Central memory CD4-positive, alpha-beta T cell (primary cell): ENCODE measurements at places on chromosomes 7 and 10.

GRCh38 chr10:125774581-125775191 lies 935 bp downstream of the MMP21 start:
- no peak for DNase-seq

DNA sequence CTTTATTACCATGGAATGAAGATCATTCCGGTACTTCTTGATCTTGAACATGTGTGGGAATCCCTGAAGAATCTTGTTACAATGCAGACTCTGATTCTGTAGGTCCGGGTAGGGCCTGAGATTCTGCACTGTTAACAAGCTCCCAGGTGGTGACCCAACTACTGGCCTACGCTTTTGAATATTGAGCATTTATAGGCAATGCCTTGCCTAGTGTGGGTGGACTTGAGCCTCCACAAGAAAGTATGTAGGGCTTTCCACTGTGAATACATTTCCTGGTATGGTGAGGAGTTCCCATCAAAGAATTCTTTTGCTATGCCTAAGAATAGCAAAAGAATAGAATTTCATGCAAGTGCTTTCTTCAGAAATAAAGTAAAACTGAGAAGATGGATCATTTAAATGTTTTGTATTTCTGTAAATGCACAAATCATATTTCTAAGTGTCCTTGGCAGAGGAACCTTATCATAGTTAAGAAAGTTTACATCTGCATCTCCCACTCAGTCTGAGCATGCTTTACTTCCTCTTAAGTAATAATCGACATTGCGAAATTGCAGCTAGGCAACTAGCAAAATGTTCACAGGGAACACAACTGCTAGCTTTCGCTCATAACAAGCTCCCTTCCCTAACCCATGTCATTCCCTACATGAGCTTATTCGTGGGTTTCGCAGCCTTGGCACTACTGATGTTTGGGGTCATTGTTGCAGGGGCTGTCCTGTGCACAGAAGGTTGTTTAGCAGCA lies 71.4 kb downstream of the AHR start:
- DNase-seq, result no peak

GRCh38 chr7:27163288-27164044 lies 1.9 kb downstream of the HOXA9 start:
- DNase-seq, result no peak

- no peak for DNase-seq
Measured at GRCh38 chr7:31957090-31957720, 113.0 kb downstream of the PDE1C start.

GRCh38 chr7:13055732-13056368 lies 368.4 kb downstream of the ARL4A start:
- DNase-seq, result no peak

- no peak for DNase-seq
Measured at GRCh38 chr10:112280205-112280921, 2.8 kb upstream of the TECTB start.

- DNase-seq, result peak; percentile 23
Measured at GRCh38 chr7:115135769-115136410, 214.0 kb downstream of the MDFIC start.

DNA sequence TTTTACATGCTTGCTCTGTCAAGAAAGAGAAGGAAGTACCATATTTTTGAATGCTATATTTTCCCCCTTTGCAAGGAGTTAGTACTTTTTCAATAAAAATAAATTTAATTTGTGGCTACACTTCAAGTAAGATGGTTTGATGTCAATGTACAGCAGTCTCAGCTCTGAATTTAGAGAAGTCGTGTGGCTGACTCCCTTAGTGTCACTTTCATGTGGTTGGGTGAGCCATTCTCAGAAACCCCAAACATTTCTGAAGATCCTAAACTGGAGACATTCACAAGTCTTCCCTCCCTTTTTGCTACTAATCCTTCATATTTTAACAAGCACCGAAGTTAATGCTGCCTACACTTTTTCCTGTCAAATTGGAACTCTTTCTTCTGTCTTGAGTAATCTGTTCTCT lies 244.4 kb downstream of the DYNC1I1 start:
- no peak for DNase-seq

- no peak for DNase-seq
Measured at GRCh38 chr10:102455893-102456471, 4.6 kb upstream of the C10orf95 start.

GRCh38 chr10:34643620-34644019 lies 171.5 kb downstream of the PARD3 start:
- no peak for DNase-seq

GRCh38 chr10:35307297-35307696 lies 29.0 kb upstream of the CCNY start:
- no peak for DNase-seq
